ENCODE measurements at places on chromosomes 3 and 15. TPM values are rescaled to one million over a fixed set of nuclear protein-coding genes. Genes with fewer than 3 reads are reported as not detected.

ADGRG7 gene
- total RNA-seq = not detected

CPN2 gene
- total RNA-seq = not detected

GATM gene
- 0.15 TPM for total RNA-seq

TM6SF1 gene
- 4.2 TPM for total RNA-seq

TAGLN3 gene
- 1.0 TPM for total RNA-seq

Data from bronchus fibroblast of lung (primary cell).